ENCODE measurements at places on chromosomes 3 and 15.

- DNase-seq = no peak
Measured at GRCh38 chr3:41682996-41683395, 278.9 kb downstream of the ULK4 start.

- no peak for DNase-seq
Measured at GRCh38 chr3:16789344-16790120, 95.2 kb upstream of the PLCL2 start.

GRCh38 chr3:117629505-117629904 lies 919.9 kb downstream of the TUSC7 start:
- no peak for DNase-seq

GRCh38 chr3:38980938-38981337 lies 70.8 kb downstream of the SCN11A start:
- no peak for DNase-seq

- DNase-seq = no peak
Measured at GRCh38 chr15:81334768-81335435, 11.0 kb upstream of the STARD5 start.

- DNase-seq = no peak
Measured at GRCh38 chr3:61560517-61561373, 626 bp upstream of the PTPRG start.

DNA sequence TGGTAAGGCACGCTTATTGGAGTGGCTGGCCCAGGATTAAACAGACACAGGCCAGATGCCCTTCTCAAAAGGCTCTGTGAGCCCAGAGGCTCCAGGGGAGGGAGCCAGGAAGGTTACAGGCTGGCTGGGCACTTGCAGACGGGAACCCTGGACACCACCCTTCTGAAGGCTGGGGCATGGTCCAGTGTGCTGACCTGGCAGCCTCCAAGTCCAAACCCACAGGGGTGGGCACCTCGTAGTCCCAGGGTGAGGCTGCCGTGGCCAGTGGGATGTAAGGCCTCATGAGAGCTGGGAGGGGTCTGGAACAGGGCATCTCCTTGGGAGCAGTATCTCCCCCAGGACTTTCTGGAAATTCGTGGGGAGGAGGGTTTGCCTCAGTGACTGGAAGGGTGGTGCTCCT lies 19.6 kb downstream of the EFCC1 start:
- DNase-seq = no peak

GRCh38 chr3:43953814-43954692 lies 263.3 kb downstream of the ABHD5 start:
- DNase-seq = no peak

DNA sequence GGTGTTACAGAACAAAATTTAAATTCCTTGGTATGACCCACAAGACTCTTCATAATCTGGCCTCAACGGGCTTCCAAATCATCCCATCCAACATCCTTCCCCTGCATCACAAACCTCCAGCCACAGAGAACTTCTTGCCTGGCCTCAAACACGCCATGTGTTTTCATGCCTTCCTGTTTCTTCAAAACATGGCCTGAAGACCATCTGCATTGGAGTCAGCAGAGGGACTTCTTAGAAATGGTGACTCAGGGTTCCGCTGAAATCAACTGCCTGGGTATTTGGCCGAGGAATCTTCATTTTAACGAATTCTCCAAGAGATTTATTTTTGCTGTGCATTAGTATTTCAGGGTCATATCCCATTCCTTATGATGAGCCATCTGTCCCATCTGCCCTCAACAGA lies 138.1 kb upstream of the RAP2B start:
- DNase-seq = no peak

DNA sequence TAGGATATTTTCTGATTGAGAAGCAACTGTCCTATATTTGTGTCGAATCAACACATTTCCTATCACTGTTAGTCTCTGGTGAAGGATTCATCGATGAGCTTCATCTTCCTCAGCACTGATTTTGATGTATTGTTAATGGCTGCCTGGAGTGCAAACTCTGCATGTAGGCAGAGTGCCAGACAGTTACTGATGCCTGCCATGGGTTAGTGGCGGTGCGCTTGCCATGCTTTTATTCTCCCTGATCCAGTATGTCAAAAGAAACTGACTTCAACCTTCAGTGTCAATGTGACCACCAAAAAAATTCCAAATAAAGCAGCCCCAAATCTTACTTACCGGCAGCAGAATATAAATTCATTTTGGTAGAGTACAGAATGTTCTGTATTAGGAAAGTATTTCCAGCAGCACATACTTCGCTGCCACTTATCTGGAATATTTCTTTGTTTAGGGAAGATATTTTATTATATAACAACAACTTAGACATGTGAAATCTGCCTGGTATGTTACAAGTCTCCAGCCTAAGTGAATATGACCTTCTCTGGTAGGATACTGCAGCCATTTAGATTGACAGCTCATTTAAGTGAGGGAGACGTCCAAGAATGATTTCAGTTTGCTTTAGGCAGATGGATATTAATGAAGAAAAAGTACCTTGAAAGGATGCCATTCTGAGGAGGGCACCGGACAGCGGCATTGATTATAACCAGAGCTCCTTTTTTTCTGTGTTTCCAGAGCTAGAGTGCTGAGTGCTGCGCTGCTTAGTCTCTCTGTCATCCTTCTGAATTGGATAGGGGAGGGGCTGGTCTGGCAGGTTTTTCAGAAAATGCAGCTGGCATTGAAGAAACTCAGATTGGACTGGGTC lies 59.9 kb downstream of the ARHGEF26 start:
- no peak for DNase-seq

GRCh38 chr15:80264031-80264430 lies 12.0 kb upstream of the CTXND1 start:
- DNase-seq = no peak

DNA sequence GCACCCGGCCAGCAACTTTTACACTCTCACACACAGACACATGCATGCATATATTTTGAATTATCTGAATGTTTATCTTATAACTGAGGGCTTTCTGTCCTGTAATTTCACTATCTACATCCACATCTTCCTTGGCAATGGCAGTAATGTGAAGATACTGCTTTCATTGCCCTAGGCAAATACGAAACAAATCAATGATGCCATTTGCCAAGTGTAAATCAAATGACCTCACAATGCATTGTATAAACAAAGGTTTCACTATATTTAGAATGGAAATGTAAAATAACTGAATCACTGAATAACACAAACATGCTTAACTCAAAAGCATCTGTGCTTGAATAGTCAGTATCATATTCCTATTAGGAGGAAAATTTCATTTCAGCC lies 455.6 kb downstream of the TBL1XR1 start:
- no peak for DNase-seq

DNA sequence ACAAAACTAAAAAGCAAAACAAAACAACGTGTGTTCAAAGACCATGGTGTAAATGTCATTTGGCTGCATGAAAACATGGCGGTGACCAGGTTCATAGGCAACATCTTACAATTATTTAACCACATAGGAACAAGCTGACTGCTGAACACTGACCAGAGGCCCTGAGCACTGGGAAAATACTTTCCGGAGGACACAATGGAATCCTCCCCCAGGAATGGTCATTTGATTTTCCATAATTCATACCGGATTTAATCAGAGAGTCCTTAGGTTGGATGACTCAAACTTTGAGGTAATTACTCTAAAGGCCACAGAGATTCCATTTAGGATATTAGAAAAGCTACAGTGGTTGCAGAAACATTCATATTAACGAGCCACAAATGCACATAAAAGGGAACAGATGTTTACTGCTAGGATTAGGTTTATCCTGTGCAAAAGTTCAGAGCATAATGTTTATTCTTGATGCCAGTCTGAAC lies 254.7 kb downstream of the NR1D2 start:
- no peak for DNase-seq

DNA sequence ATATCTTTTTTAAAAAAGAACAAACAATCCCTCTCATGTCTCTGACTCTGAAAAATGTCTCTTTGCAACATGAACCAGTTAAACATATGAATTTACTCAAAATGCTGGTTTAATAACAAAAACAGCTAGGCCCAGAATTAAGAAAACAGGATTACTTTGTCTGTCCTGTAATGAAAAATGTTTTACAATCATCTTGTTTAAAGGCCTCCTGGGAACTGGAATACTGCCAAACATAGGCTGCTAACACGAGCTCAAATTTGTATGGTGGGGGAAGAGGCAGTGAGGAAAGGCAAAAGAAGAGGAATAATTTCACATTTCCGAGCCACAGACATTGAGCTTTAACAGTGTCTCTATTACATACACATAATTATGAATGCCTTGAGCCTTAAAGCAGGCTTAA lies 61.7 kb upstream of the PPIB start:
- DNase-seq = no peak

DNA sequence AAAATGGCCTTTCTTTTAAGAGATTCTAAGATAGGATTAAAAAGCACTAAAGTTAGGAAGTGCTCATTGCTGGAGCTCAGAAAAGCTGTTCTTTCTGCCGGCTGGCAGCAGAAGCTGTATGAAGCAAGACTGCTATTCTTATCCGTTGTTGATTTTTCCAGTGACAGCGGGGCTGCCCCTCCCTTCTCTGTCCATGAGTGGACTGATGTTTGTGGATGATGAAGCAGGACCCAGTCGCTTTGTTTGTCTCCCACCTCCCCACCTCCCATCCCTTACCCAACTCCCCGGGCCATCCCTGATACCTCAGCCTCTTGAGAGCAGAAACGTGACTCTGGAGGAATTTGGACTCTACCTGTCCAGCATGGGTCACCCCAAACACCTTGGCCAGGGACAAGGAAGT lies 10.3 kb upstream of the MUSTN1 start:
- DNase-seq = no peak
